ENCODE measurements at places on chromosomes 12 and 14. TPM values are rescaled to one million over a fixed set of nuclear protein-coding genes. Genes with fewer than 3 reads are reported as not detected.

DNA sequence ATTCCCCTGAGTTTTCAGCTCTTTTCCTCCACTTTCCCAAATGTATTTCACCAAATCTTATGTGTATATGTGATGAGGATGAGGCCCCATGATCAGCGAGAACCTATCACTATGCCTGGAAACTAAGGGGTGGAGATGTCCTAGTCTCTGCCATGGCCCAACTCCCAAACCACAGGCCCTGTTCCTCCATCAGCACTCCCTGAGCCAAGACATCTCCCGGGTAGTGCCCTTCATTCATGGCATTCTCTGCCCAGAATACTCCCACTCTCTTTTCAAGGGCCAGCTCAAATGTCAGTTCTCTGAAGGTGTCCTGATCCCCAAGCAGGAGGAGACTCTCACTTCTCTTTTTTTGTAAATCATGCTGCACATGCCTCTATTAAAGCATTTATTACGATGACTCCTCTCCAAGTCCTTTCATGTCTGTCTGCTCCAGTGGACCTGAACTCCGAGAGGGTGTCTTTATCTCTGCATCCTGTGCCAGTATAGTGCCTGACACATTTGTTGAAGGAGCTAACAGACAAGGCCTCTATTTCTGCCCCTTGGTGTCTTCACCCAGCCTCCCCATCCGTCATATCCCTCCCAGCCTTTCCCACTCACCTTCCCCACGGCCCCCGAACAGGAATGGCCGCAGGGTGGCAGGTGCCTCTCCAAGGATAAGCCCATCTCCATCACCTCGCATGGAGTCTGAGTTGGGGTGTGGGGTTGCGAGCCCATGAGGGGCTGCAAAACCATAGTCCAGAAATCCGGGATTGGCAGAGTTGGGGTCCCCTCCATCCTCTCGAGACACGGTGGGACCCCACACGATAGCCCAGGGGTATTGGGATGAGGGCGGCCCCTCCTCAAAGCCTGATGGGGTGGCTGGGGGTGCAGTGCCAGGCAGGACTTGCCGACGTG lies 3.7 kb downstream of the PIANP start:
- no peak overlapping the region for H3K4me3 ChIP-seq
- peaks cover 25% of the 10 kb centered on the region for H3K4me1 ChIP-seq
- DNase-seq: no peak
- H3K27ac ChIP-seq: no peak overlapping the region
- no peaks in the 10 kb centered on the region for H3K36me3 ChIP-seq

- DNase-seq: no peak
- H3K27ac ChIP-seq: no peak overlapping the region
- H3K36me3 ChIP-seq: no peaks in the 10 kb centered on the region
- H3K27me3 ChIP-seq: no peaks in the 10 kb centered on the region
- H3K4me3 ChIP-seq: no peak overlapping the region
Observed at GRCh38 chr12:95611676-95612309, 60.5 kb upstream of the USP44 start.

DNA sequence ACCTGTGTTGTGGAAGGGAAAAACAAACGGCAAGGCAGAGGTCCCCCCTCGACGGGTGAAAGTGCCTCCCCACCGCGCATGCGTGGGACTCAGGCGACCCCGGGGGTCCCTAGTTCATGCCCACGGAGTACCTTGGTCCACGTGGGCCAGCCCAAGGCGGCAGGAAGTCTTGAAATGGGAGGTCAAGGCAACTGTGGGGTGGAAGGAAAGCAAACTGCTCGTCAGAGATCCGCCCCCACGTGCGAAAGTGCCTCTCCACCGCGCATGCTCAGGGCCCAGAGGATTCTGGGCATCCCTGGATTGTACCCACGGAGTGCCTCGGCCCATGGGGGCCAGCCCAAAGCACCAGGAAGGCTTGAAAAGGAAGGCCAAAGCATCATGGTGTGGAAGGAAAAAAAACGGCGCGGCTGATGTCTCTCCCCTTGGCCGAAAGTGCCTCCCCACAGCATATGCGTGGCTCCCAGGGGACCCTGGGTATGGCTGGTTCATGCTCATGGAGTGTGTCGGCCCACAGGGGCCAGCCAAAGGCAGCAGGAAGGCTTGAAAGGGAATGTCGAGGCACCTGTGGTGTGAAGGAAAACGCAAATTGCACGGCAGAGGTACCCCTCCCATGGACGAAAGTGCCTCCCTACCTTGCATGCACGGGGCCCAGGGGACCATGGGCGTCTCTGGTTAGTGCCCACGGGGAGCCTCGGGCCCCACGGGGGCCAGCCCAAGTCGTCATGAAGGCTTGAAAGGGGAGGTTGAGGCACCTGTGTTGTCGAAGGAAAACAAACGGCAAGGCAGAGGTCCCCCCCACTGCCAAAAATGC lies 369.7 kb downstream of the ALG10 start:
- DNase-seq: no peak
- H3K4me1 ChIP-seq: no peaks in the 10 kb centered on the region
- no peak overlapping the region for H3K27ac ChIP-seq
- H3K36me3 ChIP-seq: no peaks in the 10 kb centered on the region
- H3K4me3 ChIP-seq: no peak overlapping the region

GRCh38 chr12:44874981-44875416 lies 1.1 kb downstream of the NELL2 start:
- DNase-seq: peak; percentile 45
- H3K36me3 ChIP-seq: peaks cover 12% of the 10 kb centered on the region
- peak overlapping the region; percentile 91 for H3K27ac ChIP-seq
- H3K4me3 ChIP-seq: peak overlapping the region; percentile 96

GRCh38 chr12:114681116-114681871 lies 2.7 kb downstream of the TBX3 start:
- no peak overlapping the region for H3K27ac ChIP-seq
- peaks cover 70% of the 10 kb centered on the region for H3K27me3 ChIP-seq
- H3K36me3 ChIP-seq: peaks cover 7% of the 10 kb centered on the region
- H3K4me3 ChIP-seq: no peak overlapping the region
- peaks cover 18% of the 10 kb centered on the region for H3K4me1 ChIP-seq
- DNase-seq: no peak

- H3K4me3 ChIP-seq: no peak overlapping the region
- no peak overlapping the region for H3K27ac ChIP-seq
- no peak for DNase-seq
- H3K4me1 ChIP-seq: no peaks in the 10 kb centered on the region
Observed at GRCh38 chr14:56098021-56098420, 20.2 kb upstream of the PELI2 start.

- H3K27ac ChIP-seq: no peak overlapping the region
- H3K27me3 ChIP-seq: peaks cover 3% of the 10 kb centered on the region
- H3K36me3 ChIP-seq: no peaks in the 10 kb centered on the region
- H3K4me3 ChIP-seq: no peak overlapping the region
- no peak for DNase-seq
- no peaks in the 10 kb centered on the region for H3K4me1 ChIP-seq
Observed at GRCh38 chr12:24709216-24709615, 239.7 kb downstream of the BCAT1 start.

HOXC4 gene
- 1.2 TPM for total RNA-seq

CLEC14A gene
- total RNA-seq: not detected

PRB3 gene
- total RNA-seq: not detected
